NCI-H526 (cell line): ENCODE measurements at places on chromosomes 2 and 18.

DNA sequence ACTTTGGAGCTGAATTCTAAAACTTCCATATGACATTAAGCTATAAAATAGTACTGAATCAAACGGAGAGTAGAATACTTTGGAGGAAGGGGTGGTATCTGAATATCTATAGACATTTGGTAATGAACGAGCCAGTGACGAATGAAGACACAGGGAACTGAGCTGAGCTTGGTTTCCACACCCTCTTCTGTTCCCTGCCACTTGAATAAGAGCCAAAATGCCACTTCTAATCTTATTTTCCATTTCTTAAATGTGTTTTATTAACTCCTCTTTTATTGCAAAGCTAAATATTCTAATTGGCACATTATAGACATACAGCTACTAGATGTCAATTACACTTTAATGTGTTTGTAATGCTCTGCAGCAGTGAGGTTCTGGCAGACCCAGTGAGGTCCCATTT lies 76.1 kb downstream of the AFF3 start:
- DNase-seq: no peak

DNA sequence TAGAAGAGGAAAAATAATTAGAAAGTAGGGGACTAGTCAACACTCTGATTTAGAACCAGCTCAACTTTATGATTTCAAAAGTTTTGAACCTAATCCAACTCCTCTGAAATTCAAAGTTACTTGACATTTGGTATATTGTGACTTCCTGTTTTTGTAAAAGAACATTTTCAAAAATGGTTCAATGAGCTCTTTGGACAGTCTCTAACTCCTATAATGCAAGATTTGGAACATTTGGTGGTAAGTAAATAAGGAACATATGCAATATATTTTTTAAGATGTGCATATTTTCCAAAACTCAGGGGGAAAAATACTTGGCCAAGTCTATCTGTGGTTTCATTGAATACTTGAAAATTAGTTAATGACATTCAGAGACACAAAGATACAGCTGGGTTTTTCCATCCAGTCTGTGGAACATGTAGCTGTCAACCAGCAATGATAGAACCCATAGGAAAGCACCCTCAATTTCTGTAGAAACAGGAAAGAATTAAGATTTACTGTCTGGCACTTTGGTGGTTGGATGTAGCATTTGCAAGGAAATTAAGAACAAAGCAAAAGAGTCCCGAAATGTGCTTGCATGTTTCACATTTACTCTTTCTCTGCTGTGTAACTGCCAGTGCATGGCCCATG lies 17.0 kb upstream of the ANKRD44 start:
- no peak for DNase-seq

DNA sequence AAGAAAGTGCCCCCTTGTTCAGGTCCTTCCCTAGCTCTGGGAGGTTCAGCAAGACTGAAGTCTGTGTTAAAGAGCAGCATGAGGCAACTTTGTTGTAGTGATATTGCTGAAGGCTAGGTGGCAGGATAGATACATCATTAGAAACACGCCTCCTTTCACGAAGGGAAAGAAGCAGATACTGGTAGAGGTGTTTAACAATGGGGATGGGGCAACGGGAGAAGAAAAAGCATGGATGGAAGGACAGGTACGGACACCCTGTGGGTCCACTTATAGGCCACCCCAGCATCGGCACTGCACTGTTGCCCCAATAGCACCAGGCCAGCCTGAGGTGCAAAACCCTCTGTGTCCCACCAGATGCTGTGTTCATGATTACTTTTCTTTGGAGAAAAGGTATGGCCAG lies 3.5 kb upstream of the IGFBP5 start:
- peak; percentile 28 for DNase-seq

- DNase-seq: no peak
Measured at GRCh38 chr18:24342347-24342746, 55.3 kb downstream of the OSBPL1A start.

GRCh38 chr2:19573784-19574183 lies 215.4 kb upstream of the OSR1 start:
- DNase-seq: no peak

GRCh38 chr2:165008730-165009315 lies 53.5 kb upstream of the SLC38A11 start:
- DNase-seq: no peak

DNA sequence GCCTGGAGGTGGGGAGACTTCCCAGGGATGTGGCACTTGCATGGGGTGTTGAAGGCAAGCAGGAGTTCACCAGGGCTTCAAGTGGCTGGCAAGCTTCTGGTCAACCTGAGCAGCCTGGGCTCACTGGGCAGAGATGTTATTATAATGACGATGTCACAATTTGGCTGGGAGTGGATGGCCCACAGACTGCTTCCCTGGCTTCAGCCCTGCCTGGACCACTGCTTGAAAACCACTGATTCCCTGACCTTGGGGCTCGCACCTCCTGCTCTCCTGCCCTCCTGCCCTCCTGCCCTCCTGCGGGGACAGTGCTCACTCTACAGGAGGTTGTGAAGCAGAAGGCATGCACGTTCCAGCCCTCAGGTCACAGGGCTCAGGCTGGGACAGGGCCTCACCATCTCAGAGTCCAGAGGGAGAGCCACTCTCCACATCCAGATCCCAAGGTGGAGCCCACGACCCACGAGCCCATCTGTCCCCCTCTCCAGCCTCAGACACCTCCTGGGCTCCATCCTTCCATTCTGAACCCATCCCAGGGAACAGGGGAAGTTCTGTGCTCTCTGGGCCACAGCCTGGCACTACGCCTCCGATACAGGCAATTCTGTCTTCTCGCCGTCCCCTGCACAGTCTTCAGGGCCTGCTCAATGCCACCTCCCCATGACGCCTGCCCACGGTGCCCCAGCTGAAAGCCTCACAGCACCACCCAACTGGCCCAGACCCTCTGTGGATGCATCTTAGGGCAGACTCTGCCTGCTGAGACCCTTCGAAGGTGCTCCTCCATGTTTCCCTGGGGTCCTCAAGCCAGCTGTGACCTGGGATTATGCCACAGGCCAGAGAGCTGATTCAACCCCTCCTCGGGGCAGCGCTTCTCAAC lies 241.6 kb upstream of the RAB6C start:
- DNase-seq: no peak

DNA sequence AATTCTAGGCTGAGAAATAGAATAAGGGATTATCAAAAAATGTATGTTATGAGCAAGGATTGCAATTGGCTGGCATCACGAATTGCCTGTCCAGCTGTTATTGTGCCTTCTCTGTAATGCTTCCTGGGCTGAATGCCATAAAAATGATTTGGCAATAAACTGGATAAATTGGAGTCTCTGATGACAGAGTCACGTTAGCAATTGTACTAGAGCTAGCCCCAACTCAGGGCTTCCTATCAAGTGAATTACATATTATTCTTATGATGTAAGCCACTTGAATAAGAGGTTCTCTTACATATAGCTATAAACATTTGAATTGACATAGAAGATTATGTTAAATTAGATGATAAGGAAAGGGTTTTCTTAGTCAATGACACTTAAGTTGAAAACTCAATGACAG lies 607.5 kb upstream of the REG3G start:
- no peak for DNase-seq

GRCh38 chr2:234002281-234002680 lies 48.2 kb upstream of the SPP2 start:
- DNase-seq: no peak

DNA sequence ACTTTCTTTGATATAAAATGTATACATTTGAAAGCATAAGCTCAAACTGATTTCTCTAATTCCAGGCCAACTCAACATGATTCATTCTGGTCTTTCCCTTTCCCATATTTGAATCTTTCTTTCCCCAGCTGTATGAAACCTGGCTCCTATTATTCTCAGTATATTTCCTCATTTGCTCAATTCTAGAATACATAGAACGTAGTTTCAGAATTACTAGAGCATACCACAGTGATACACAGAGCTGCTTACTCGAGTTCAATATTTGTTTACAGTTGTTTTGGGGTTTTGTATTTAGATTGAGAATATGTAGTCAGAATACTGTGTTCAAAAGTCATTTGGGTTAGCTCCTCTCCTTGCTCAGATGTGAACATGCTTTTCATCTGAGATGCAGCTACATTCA lies 43.0 kb downstream of the TNFRSF11A start:
- no peak for DNase-seq

DNA sequence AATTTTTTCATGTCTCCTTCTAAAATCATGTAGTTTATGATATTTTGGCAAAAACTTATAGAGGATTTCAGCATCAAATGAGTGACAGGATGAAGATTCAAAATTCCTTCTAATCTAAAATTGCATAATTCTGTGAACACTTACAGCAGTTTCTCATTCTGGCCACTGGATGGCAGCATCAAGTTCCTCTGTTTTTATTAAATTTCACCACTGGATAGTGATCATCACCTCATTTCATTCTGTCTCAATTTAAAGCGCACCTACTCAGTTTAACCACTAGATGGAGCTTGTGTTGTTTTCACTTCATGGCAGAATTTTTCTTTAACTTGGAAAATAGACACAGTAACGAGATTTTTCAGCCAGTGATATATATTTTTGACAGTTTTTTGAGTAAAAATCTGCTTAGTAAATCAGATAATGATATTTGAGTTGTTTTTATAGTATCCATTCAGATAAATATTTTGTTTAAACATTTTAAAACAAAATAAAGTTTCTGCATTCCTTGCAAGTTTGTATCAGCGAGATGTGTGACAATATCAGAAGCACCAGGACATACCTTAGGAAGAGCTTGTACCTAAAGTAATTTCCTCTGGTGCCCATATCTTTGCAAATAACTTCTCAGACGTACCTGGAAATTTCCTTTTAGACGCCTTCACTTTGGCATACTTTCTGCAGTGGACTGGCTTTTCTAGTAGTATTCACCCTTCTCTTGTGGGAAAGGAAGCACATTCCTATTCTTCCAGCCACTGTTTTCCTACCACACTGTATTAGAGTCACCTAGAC lies 94.7 kb upstream of the ARHGAP15 start:
- peak; percentile 62 for DNase-seq

GRCh38 chr18:10316778-10317177 lies 137.7 kb upstream of the APCDD1 start:
- no peak for DNase-seq

- DNase-seq: no peak
Measured at GRCh38 chr2:24912523-24912922, 7.5 kb downstream of the ADCY3 start.

- DNase-seq: no peak
Measured at GRCh38 chr2:218252509-218253231, 8.1 kb upstream of the GPBAR1 start.

DNA sequence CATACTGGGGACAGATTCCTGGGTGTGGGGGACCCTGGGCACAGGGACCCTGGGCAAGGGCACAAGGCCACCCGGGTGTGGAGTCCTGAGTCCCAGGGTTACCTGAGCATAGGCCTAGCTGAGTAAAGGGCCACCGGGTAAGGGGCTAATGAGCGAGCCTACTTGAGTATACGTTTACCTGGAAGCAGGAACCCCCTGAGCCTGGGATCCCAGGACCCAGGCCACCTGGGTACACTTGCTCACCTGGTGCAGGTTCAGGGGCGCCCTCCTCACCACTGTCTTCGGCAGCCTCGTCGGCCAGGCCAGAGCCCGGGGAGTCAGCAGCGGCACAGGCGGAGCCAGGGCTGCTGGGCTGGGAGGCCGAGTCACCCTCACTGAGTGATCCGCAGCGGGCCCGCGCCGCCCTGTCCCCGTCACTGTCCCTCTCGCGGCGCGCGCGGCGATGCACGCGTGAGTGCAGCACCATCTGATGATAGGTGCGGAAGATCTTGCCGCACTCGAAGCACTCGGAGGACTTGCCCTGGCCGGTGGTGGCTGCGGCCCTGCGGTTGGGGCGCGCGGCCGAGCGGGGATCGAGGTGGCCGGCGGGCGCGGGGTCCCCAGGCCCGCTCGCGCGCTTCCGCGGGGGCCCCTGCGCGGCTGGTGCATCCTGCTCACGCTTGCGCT lies 53.9 kb downstream of the ZNF516 start:
- no peak for DNase-seq

GRCh38 chr2:219702796-219703545 lies 75.5 kb downstream of the SLC4A3 start:
- DNase-seq: no peak

GRCh38 chr18:59048378-59048777 lies 91.3 kb upstream of the SEC11C start:
- no peak for DNase-seq

GRCh38 chr18:23036660-23037201 lies 98.6 kb upstream of the CABLES1 start:
- DNase-seq: no peak

GRCh38 chr18:1011349-1011748 lies 106.7 kb downstream of the ADCYAP1 start:
- no peak for DNase-seq

DNA sequence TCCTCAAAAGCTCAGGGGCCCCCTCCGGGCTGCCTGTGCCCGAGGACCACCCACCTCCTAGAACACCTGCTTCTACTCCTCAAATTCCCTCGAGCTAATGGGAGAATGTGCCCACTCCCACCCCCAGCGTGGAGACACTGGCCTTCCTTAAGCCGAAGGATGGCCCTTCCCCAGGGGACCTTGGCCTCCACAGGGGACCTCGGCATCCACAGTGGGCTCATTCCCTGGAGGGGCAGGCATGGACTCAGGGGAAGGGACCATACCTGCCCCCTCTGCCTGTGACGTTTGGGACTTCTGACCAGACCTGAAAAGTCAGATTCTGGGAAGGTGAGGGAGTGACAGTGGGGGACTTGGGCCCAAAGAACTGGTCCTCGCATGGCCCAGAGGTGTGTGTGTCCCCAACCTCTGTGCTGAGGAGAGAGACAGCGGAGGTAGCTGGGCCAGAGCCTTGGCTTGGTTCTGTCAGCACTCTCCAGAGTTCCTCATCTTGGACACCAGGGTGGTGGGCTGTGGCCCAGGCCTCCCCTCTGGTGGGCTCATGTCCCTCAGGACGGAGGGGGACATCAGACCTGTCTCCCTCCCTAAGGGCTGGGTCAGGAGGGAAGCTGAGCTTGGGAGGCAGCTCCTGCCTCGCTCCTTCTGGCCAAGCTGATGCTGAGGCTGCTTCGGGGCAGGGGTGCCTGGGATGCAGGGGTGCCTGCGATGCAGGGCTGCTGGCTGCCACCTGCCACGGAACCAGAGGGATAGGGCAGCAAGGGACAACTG lies 240.4 kb downstream of the HAUS1 start:
- DNase-seq: no peak

DNA sequence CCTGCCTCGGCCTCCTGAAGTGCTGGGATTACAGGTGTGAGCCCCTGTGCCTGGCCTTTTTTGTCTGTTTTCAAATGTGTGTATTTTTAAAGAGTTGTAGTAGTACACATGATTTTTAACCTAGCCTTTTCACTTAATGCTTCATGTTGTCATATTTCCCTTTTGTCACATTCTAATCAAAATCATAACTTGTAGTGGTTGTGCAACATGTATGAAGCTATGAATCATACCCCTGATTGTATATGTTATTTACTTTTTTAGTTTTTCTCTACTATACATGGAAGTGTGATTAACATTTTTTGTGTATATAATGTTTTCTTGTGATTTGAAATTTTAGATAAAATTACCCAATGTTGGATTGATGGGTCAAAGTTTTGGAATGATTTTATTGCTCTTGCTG lies 8.5 kb downstream of the GEN1 start:
- no peak for DNase-seq
